ENCODE measurements at places on chromosomes 3 and 15.

- no peak overlapping the region for H3K27ac ChIP-seq
- H3K4me1 ChIP-seq: no peaks in the 10 kb centered on the region
- no peaks in the 10 kb centered on the region for H3K27me3 ChIP-seq
- DNase-seq: no peak
- no peak overlapping the region for H3K4me3 ChIP-seq
Measured at GRCh38 chr15:99322643-99323405, 71.5 kb downstream of the LRRC28 start.

DNA sequence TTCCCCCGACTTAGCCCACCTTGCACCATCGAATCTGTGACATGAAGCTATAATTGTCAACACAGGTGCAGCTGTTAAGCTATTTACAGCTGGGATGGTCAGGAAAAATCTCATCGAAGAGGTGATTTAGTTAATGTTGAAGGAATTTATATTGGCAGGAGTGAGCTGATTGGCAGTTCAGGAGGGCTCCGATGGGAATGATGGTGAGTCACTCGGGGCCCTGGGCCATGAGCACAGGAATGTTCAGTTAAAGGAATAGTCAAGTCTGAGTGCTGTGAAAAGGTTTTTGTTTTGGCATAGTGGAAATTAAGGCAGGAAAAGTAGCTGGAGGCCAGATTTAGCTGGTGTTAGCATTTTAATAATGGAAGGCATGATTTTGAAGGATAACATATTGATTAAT, 95.7 kb downstream of the OXSM start:
- no peak overlapping the region for H3K27ac ChIP-seq
- DNase-seq: no peak
- no peaks in the 10 kb centered on the region for H3K36me3 ChIP-seq
- H3K4me1 ChIP-seq: no peaks in the 10 kb centered on the region
- H3K27me3 ChIP-seq: peaks cover 2% of the 10 kb centered on the region
- no peak overlapping the region for H3K4me3 ChIP-seq

GRCh38 chr15:89116404-89116803, 28.1 kb downstream of the ABHD2 start:
- no peak for DNase-seq
- no peak overlapping the region for H3K4me3 ChIP-seq
- H3K27ac ChIP-seq: no peak overlapping the region
- peaks cover 8% of the 10 kb centered on the region for H3K4me1 ChIP-seq
- no peaks in the 10 kb centered on the region for H3K27me3 ChIP-seq

- no peaks in the 10 kb centered on the region for H3K4me1 ChIP-seq
- H3K27ac ChIP-seq: no peak overlapping the region
- no peaks in the 10 kb centered on the region for H3K27me3 ChIP-seq
- H3K36me3 ChIP-seq: no peaks in the 10 kb centered on the region
- no peak overlapping the region for H3K4me3 ChIP-seq
- DNase-seq: no peak
Measured at GRCh38 chr3:107142786-107143575, 234.3 kb upstream of the CCDC54 start.

- no peaks in the 10 kb centered on the region for H3K27me3 ChIP-seq
- peaks cover 44% of the 10 kb centered on the region for H3K4me1 ChIP-seq
- H3K36me3 ChIP-seq: peaks cover 68% of the 10 kb centered on the region
- H3K4me3 ChIP-seq: peak overlapping the region; percentile 97
Measured at GRCh38 chr3:18447720-18448119, 22.6 kb upstream of the SATB1 start.
